Smooth muscle cell of the umbilical artery (primary cell): ENCODE measurements at places on chromosomes 7 and 10. TPM values are rescaled to one million over a fixed set of nuclear protein-coding genes. Genes with fewer than 3 reads are reported as not detected.

The AVPI1 gene
- total RNA-seq: 10.6 and 11.0 TPM in 2 replicates

The TMEM140 gene
- total RNA-seq: 0.92 and 3.3 TPM in 2 replicates

The CAV2 gene
- total RNA-seq: 42.5 and 149 TPM in 2 replicates

The CALHM3 gene
- total RNA-seq: not detected in 2 replicates

The PPA1 gene
- 192 and 209 TPM in 2 replicates for total RNA-seq

The CWF19L1 gene
- 20.4 and 24.9 TPM in 2 replicates for total RNA-seq

The CFAP69 gene
- total RNA-seq: 5.0 and 5.3 TPM in 2 replicates

The CLRN3 gene
- not detected in 2 replicates for total RNA-seq

The C1GALT1 gene
- total RNA-seq: 37.4 and 65.7 TPM in 2 replicates

The CALD1 gene
- total RNA-seq: 600 and 815 TPM in 2 replicates

The CALML3 gene
- not detected in 2 replicates for total RNA-seq

The ENTPD1 gene
- total RNA-seq: 0.09 TPM in 1 of 2 replicates, not detected in the other

The LRIT1 gene
- total RNA-seq: not detected in 2 replicates

The A1CF gene
- total RNA-seq: not detected in 2 replicates

The PSMC2 gene
- 256 and 287 TPM in 2 replicates for total RNA-seq

The SEC24C gene
- 47.2 and 88.3 TPM in 2 replicates for total RNA-seq

The CYP3A7 gene
- total RNA-seq: 0.30 and 1.1 TPM in 2 replicates

The NKX1-2 gene
- total RNA-seq: not detected in 2 replicates

The GIMAP5 gene
- total RNA-seq: not detected in 2 replicates

The PRKRIP1 gene
- 19.0 and 20.2 TPM in 2 replicates for total RNA-seq

The PLEKHS1 gene
- not detected in 2 replicates for total RNA-seq

The EN2 gene
- under 0.01 TPM in 1 of 2 replicates, not detected in the other for total RNA-seq

The CPXM2 gene
- total RNA-seq: 3.6 and 6.8 TPM in 2 replicates

The FAM20C gene
- 54.0 and 63.3 TPM in 2 replicates for total RNA-seq

The ACSL5 gene
- total RNA-seq: 0.30 and 0.46 TPM in 2 replicates

The SKIDA1 gene
- total RNA-seq: 0.30 and 0.42 TPM in 2 replicates

The DKK1 gene
- total RNA-seq: 172 and 266 TPM in 2 replicates

The TMEM273 gene
- total RNA-seq: not detected in 2 replicates
